C1 segment of cervical spinal cord (tissue), 14 donors: ENCODE measurements at places on chromosomes 4 and X.
A peak's percentile ranks its signal among the peaks of the same experiment; 100 is the strongest.

GRCh38 chr4:82044141-82044993, 329.4 kb downstream of the HNRNPD start:
- DNase-seq, result peak; percentile 58

GRCh38 chrX:133598601-133599335, 183.5 kb upstream of the GPC4 start:
- DNase-seq, result no peak

GRCh38 chrX:125295337-125295736, 24.3 kb upstream of the TEX13C start:
- no peak for DNase-seq

- DNase-seq, result no peak
Observed at GRCh38 chr4:165827018-165827417, 46.0 kb upstream of the TLL1 start.

GRCh38 chrX:133477986-133478385, 62.7 kb upstream of the GPC4 start:
- no peak for DNase-seq

DNA sequence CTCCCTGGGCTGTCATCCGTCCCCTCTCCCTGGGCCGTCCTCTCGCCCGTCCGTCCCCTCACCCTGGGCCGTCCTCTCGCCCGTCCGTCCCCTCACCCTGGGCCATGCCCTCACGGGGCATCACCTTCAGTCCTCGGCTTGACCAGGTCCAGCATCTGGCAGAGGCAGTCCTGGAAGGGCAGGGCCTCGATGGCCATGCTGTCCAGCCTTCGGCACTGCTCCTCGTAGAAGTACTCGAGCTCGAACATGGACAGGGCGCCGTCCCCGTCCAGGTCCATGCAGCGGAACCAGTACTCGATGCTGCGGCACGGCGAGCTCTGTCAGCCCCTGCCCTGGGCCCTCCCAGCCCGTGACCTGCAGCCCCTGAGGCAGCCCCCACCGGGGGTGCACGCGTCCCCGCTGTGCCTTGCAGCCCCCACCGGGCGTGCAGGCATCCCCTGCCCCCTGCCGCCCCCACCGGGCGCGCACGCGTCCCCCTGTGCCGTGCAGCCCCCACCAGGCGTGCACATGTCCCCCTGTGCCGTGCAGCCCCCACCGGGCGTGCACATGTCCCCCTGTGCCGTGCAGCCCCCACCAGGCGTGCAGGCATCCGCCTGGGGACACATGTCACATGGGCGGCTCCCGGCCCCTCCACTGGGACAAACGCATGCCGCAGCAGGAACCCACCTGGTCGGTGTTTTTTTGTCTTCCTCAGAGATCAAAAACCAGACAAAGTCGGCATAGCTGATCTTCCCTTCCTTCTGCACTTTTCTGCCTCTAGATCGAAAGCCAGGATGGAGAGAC, 22.2 kb upstream of the GTPBP6 start:
- no peak for DNase-seq

DNA sequence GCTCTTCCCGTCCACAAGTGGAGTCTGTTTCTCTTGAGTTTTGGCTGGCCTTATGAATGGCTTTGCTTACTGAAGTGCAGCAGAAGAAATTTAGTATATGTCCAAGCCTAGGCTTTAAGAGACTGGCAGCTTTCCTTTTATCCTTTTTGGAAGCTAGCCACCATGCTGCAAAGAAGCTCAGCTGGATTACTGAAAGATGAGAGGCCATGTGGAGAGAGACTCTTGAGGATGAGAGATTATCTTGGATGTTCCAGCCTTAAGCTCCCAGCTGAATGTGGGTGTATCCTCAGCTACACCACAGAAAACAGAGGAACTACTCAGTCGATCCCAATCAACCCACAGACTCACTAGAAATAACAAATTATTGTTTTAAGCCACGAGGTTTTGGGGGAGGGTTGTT, 12.5 kb downstream of the CCNG2 start:
- DNase-seq, result no peak

- DNase-seq, result no peak
Observed at GRCh38 chr4:169815606-169816005, 57.9 kb upstream of the HPF1 start.

GRCh38 chr4:44629280-44629866, 22.1 kb downstream of the YIPF7 start:
- peak; percentile 52 for DNase-seq

DNA sequence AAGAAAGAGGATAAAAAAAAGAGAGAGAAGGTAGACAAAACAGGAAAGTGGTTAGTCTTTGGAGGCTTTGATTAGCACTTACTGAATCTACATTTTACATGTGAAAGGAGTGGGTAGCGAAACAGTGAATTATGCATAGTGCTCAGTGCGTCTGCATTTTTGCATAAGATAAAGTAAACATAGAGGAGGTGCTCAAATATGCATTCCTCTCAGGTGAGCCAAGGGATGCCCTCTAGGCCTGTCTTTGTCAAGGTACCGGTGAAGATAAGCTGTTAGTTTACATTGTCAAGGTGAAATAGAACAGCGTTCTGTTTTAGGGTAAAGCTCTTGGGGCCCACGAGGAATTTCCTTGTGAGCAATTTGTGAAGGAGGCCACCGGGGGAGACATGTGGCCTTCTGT, 260.6 kb downstream of the TRIML1 start:
- DNase-seq, result no peak
